ENCODE measurements at places on chromosomes 12 and 14.

DNA sequence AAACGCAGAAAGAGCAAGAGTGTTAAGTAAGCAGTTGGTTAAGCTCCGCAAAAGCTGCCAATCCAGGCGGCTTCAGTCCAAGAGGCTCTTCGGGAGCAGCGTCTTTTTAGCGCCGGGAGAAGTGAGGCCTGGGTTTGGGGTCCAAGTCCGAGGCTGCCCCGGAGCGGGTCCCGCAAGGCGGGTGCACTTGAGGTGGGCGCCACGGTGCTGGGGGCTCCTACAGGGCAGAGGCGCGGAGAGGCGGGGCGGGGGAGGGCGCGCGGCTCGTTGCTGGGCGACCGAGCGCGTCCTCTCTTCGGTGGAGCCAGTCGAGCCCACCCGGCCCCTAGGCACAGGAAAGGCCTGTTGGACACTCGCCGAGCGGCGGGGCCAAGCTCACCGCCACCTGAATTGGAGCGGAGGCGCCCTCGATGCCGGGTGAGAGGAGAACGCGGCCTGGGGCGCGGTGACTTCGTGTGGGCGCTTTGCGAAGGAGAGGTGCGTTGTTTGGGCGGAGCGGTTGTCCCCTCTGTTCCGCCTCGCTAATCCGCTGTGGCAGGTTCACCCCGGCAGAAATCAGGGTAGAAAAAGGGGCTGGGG lies 15.6 kb downstream of the TTC6 start:
- DNase-seq: no peak

- no peak for DNase-seq
These were observed 187.0 kb upstream of the C14orf180 start for GRCh38 chr14:104392396-104393198.

GRCh38 chr14:56400109-56400825 lies 179.3 kb upstream of the TMEM260 start:
- no peak for DNase-seq

GRCh38 chr12:11040162-11040561 lies 9.0 kb upstream of the TAS2R31 start:
- no peak for DNase-seq

DNA sequence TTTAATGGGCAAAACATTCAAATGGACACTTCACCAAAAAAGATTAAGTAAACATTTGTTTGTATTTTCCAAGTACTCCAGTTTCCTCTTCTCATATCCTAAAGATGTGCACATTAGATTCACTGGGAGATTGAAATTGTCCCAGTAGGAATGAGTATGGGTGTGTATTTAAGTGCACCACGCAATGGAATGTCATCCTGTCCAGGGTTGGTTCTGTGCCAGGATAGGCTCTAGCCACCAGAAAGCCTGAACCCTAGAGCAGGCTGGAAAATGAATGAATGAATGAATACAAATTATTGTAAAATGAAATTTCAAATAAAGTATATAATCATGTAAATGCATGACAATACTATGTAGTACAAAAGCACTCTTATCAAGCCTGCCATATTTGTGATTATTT lies 14.0 kb downstream of the CEP83 start:
- no peak for DNase-seq

DNA sequence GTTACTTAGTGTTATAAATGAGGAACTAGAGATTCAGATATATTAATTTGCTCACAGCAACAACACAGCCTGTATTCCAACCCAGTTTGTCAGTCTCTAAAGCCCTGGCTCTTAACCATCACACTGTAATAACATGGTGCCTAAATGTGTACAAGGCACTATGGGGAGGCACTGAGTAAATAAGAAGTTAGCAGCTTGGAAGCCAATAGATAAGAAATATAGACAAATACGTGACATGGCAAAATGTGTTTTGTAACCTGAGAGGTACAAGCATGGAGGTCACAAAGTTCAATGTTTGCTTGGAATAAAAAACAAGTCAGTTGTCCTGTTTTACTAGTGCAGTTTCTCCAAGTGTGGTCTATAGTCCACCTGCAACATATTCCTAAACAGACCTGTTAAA lies 16.3 kb upstream of the SLCO1A2 start:
- no peak for DNase-seq

GRCh38 chr12:53561590-53561953 lies 54.3 kb upstream of the NPFF start:
- peak; percentile 61 for DNase-seq

GRCh38 chr12:120327593-120327992 lies at the start of gene PLA2G1B:
Gene PLA2G1B, minus strand, starts transcription at chr12:120327779. Its CDS starts 26 bp downstream, at chr12:120327753.
- DNase-seq: no peak

DNA sequence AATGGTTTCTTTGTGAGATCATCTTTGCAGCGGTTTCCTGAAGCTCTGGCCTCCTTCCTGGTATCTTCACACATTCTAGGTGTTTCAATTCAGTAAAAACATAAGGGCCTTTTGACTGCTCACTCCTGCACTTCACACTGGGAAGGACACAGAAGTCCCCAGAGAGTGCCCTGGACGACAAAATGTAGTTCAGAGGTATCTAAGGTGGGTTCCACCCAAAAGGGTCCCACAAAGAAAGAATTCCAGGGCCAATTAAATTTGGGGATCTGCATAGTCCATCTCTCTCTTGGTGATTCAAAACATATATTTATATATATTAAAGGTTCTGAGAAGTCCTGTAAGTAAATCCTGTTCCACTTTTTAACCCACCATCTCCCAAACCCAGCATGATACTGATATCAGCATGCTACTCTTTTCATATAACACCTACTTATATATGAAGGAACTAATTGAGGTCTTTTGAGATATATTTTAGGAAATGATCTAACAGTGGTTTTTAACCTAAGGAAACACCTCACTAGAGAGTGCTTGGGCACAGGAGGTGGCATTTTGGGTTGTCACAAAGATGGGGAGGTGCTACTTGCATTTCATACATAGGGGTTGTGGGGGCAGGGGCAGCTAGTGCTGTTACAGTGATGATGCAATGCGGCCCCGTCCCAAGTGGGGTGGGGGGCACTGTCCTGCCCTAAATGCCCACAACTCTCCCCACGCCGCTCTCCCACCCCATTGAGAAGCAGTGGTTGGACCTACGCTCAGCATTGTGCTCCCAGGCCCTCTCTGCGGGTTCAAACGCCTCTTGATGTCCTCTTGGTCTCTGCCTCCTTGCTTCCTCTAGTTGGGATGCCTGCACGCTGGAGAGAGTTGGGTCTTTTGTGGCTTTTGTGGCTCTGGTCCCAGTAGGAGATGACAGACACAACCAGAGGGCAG lies 109.4 kb downstream of the ARF6 start:
- no peak for DNase-seq

- DNase-seq: no peak
These were observed 1.6 kb downstream of the ANKRD33 start for GRCh38 chr12:51889216-51890132.

- DNase-seq: no peak
These were observed 82.1 kb upstream of the SSTR1 start for GRCh38 chr14:38125481-38126037.

GRCh38 chr14:65650826-65651225 lies 238.3 kb downstream of the FUT8 start:
- DNase-seq: no peak

DNA sequence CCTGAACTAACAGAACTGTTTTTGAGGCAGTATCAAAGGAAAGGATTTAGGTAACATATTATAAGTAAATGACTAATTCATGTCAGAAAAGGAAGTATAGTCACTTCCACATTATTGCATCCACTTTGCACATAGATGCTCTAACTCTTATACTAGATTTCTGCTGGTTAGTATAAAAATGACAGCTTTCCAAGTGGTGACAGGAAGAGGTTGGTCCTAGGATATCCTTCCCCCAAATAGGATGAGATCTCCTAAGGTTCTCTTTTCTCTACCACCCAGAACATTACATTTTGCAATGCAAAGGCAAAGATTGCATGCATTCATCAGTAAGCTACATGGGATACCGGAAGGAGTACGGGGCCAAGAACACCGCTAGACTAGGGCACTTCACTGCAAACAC lies 15.2 kb downstream of the DAD1 start:
- DNase-seq: no peak

GRCh38 chr12:103399986-103400385 lies 95.8 kb downstream of the C12orf42 start:
- no peak for DNase-seq

Measured in HFF-Myc (cell line).